ENCODE measurements at places on chromosomes 12 and 14.
A peak's percentile ranks its signal among the peaks of the same experiment; 100 is the strongest.

DNA sequence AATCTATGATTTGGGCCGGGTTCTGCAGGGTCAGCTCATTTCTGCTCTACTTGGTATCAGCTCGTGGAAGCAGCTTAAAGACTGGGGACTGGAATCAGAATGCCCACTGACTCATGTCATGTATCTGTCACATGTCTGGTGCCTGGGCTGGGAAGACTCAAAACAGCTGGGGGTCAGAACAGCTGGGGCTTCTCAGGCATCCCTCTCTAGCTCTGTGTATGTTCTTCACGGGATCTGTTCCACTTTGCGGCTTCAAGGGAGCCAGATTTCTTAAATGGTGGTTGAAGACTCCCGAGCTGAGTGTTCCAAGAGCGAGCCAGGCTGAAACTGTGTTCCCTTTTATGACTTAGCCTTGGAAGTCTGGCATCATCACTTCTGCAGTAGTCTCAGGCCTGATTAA lies 11.9 kb downstream of the AEBP2 start:
- peak; percentile 34 for DNase-seq

DNA sequence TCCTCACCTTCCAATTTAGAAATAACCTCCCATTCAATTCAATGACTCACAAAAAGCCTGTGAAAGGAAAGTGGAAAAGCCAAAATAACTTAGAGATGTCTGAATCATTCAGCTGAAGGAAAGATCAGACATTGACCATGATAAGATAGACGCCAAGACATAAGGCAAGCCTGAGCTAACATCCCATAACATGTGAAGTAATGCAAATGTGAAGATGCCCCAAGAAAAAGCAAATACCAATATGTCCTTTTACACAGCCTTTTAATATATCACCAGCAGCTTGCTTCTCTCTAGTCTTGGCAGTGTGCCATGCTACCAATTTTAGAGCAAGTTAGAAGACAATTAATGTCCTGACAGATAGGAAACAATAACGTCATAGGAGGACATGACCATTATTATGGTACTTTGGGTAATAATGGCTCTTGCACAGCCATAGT lies 2.4 kb upstream of the NUMB start:
- DNase-seq, result peak; percentile 61

DNA sequence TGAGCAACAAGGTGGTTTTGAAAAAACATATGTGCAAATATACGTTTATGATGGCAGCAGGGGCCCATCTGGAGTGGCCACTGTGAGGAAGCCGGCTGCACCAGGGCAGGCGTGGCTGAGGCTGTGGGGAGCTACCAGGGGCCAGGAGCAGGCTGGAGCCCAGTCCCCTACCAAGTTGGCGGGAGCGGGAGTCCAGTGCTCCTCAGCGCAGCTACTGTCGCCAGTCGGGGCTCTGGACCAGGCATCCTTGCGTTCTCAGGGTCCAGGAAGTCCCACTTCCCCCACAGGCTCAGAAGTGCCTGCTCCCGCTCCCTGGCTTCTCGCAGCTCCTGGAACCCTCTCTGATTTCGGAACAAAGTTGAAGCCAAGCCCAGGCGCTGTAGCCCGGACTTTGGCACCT lies 1377.5 kb upstream of the FLRT2 start:
- no peak for DNase-seq

GRCh38 chr12:130632642-130633041 lies 83.5 kb downstream of the RIMBP2 start:
- no peak for DNase-seq

- DNase-seq, result peak; percentile 22
Observed at GRCh38 chr14:41285186-41285748, 321.4 kb upstream of the LRFN5 start.

GRCh38 chr12:89083491-89083890 lies 268.8 kb downstream of the DUSP6 start:
- DNase-seq, result no peak

GRCh38 chr12:131002216-131002631 lies 48.5 kb downstream of the ADGRD1 start:
- DNase-seq, result no peak

DNA sequence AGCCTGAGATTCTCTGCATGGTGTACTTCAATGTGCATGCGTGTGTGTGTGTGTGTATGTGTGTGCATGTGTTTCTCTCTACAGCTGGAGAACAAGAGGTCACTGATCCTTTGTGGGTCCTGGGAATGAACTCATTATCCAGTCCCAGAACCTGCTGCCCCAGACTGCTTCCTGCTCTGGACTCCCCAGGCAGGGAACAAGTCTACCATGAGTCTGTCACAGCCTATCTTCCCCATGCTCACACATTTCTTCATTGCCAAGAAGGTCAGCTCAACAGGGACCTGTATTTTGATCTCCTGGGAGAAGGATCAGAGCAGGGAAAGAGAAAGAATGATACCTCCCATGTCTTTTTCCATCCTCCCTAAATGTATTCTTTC lies 2.9 kb upstream of the AGAP2 start:
- DNase-seq, result no peak

DNA sequence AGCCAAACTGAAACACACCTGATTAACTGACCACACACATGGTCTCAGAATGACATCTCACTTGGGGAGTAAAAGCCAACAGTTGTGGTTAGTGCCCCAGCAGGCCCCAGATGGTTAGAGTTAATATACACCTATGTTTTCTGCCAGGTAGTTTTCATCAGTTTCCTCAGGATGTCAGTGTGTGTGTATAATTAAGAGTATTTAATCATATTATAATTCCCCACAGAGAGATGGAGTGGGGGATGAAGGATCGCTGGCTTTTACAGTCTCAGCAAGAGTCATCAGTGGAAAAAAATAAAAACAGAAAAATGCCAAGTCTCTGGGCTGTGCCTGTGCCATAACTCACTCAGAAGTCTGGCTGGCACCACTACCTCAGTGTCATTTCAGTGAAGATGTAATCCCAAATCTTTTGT lies 412.5 kb downstream of the ZFP36L1 start:
- DNase-seq, result no peak

- no peak for DNase-seq
Observed at GRCh38 chr14:85438481-85438942, 91.4 kb upstream of the FLRT2 start.

- peak; percentile 98 for DNase-seq
Observed at GRCh38 chr14:89912667-89913211, 41.8 kb downstream of the EFCAB11 start.

DNA sequence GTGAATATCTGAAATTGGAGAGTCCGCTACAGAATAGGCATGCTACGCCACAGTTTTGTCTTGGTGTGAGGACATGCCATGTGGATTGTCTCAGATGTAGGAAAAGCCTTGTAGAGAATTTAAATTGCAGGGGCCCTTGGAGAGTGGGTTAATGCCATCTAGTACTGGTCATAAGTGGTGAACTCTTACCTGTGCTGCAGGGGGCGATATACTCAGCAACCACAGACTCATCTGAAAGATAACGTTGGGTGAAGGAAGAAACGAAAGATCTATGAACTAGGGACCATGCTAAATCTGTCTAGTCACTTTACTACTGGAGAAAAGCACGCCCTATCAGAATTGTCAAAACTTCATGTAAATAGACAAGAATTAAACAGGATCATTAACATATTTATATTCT lies 33.7 kb upstream of the A2M start:
- DNase-seq, result no peak

DNA sequence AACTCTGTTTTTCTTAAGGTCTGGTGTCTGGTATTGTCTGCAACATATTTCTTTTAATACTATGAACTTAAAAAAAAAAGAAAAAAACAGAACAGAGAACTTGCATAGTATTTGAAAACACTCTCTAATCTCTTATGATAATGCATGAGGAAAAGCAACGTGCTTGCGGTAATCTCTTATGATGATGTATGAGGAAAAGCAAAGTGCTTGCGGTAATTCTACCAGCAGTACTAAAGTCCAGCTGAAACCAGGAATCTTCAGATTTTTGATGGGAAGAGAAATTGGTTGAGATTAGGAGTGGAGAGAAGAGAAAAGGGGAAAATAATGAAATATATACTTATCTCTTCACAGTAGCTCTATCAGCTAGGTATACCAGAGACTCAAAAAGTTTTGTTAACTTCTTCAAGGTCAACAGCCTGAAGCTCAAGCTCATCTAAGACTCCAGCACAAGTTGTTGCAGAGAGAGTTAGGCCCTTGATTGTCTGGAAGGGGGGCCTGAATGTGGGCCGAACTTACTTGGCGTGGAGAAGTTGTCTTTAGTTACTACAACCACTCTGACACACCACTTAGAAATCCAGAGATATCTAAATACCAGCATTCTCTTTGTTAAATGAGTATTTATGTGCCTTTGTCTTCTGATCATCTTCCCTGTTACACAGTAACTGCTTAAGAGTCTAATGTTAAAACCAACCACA lies 240.4 kb downstream of the PRKD1 start:
- DNase-seq, result peak; percentile 2

GRCh38 chr12:53974084-53975063 lies at the start of gene HOTAIR:
Gene HOTAIR (minus strand): TSS chr12:53974954.
- DNase-seq, result no peak

DNA sequence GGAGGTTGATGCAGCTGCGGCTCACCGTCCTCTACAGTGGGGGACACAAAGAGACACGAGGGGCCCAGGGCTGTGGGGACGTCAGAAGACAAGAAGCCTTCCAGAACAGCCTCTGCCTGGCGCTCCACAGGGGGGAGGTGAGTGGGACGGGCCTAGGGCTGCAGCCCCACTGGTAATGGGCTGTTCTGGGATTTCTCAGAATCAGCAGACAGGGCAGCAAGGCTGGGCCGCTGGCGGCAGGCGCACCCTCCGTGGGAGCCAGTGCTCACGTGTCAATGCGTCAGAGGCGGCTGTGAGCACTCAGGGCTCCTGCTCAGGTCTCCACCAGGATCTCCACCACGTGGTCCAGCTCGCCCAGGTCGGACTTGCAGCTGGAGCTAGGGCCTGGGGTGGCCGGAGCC lies 10.0 kb downstream of the CDCA4 start:
- no peak for DNase-seq

DNA sequence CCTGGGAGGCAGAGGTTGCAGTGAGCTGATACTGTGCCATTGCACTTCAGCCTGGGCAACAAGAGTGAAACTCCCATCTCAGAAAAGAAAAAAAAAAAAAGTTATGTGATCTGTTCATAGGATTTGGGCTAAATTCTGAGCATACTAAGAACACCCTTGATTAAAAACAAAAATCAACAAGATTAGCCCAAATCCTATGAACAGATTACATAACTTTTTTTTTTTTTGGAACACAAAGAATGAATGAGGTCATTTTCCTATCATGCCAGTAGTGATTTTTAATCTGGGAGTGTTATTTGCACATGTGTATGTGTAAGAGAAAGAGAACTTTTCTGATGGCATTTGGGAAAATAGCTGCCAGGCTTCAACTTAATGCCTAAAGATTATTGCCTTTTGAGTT lies 208.7 kb downstream of the ERC1 start:
- no peak for DNase-seq

GRCh38 chr12:53190108-53190729 lies 9.5 kb upstream of the CSAD start:
- DNase-seq, result peak; percentile 79

DNA sequence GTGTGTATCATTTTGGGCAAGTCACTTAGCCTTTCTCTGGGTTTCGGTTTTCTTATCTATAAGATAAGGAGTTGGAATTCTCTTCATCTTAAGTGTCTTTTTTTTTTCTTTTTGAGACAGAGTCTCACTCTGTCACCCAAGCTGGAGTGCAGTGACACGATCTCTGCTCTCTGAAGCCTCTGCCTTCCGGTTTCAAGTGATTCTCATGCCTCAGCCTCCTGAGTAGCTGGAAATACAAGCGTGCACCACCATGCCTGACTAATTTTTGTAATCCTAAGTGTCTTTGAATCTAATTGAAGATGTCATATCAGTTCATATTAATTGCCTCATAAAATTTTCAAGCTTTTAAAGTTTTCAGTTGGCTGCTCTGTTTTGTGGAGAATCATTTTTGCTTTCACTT lies 4.0 kb downstream of the SRGAP1 start:
- DNase-seq, result no peak

- peak; percentile 51 for DNase-seq
Observed at GRCh38 chr14:74085047-74085637, 386 bp downstream of the LIN52 start.

DNA sequence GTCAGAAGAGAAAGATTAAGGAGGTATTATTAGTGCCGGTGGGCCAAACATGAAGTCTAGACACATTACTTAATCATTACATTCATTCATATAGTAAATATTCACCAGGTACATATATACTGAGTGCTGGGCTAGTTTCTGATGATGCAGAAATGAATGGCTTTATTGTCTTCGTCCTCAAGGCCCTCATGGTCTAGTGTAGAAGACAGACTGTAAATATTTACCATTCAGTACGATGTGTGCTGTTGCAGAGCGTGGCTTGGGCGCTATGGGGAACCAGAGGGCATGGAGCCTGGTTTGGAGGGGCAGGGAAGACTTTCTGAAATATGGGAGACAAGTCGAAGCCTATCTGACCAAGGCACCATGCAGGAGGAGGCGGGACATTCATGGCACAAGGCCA lies 37.0 kb upstream of the TCL1B start:
- DNase-seq, result no peak

GRCh38 chr14:106586098-106586704 lies 1059.8 kb downstream of the TMEM121 start:
- DNase-seq, result no peak

DNA sequence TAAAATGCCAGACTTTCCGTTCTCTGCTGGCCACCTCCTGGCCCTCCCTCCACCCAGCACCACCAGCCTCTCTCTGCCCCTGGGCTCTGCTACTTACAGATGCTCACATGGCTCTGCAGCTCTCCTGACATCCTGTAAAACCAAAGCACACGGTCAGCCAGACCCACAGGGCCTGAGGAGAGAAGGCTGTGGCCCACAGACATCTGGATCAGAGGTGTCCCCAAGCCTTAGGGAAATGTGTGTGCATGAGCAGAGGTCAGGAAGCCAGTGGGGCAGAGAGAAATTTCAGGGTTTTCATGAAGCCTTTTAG lies 11.5 kb downstream of the KRT77 start:
- DNase-seq, result no peak

- DNase-seq, result no peak
Observed at GRCh38 chr14:104118006-104118844, 20.2 kb upstream of the KIF26A start.

DNA sequence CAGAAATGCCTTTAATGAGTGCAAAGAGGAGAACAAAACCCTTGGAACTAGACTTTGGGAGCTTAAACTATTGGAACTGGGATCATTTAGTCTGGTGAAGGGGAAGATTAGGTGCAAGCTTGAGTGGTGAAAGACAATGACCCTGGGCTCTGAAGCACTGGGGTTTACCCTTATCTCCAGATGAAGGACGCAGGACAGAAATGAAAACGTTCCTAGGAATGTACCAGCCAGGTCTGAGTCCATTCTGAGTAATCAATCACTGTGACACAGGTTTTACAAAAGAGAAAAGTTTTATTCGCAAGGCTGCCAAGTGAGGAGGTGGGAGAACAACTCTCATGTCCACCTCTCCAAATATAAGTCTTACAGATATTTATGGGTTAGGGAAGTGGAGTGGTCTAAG lies 249.1 kb downstream of the LRIG3 start:
- no peak for DNase-seq

GRCh38 chr12:15208140-15208539 lies 13.1 kb downstream of the RERG start:
- peak; percentile 67 for DNase-seq
